ENCODE measurements at places on chromosomes 7 and 10.
A peak's percentile ranks its signal among the peaks of the same experiment; 100 is the strongest.

DNA sequence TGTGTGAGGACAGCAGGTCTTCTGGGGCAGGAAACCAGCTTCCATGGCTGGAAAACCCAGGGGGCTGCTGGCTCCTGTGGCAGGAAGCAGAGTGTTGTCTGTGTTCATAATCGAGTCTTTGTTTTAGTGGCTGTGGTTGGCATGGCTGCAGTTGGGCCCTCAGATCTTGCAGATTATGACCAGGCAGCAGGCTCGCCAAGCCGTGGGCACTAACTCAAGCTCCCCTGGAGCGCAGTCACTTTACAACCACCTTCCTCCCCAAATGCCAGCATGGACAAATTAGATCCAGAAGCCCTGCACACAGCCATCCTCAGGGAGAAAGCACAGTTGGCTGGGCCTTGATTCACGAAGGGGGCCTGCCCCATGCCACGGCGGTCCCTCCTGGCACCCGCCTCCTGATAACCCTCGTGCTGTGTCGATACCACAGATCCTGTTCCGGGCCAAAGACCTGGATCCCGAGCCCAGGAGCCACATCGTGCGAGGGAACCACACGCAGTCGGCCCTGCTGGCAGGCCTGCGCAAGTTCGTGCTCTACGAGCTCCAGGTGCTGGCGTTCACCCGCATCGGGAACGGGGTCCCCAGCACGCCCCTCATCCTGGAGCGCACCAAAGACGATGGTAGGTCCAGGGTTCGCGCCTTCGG lies 552.5 kb upstream of the FOXK1 start:
- DNase-seq = no peak

DNA sequence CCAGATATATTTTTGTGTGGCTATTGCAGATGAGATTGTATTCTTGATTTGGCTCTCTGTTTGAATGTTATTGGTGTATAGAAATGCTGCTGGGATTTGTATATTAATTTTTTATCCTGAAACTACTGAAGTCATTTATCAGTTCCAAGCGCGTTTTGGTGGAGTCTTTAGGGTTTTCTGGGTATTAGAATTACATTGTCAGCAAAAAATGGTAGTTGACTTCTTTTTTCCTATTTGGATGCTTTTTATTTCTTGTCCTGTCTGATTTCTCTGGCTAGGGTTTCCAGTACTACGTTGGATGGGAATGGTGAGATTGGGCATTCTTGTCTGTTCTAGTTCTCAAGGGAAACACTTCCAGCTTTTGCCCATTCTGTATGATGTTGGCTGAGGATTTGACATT lies 415.5 kb upstream of the CHRM2 start:
- DNase-seq = no peak

GRCh38 chr7:5636914-5637313 lies 144.5 kb downstream of the RNF216 start:
- DNase-seq = peak; percentile 93

DNA sequence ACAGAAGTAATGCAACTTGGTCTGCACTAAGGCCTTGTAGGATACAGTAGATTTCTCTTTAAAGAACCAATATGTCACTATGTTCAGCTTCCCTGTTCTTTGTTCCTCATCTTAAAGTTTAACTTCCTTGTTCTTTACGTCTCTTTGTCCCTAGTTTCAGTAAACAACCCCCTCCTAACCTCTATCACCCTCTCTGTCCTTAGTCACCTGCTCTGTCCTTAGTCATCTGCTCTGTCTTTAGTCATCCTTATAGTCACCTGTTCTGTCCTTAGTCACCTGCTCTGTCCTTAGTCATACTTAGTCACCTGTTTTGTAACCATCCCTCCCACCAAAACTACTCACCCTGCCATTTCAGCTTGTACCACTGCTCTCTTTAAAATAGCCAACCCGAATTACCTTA lies 144.6 kb upstream of the TMEM106B start:
- DNase-seq = no peak

DNA sequence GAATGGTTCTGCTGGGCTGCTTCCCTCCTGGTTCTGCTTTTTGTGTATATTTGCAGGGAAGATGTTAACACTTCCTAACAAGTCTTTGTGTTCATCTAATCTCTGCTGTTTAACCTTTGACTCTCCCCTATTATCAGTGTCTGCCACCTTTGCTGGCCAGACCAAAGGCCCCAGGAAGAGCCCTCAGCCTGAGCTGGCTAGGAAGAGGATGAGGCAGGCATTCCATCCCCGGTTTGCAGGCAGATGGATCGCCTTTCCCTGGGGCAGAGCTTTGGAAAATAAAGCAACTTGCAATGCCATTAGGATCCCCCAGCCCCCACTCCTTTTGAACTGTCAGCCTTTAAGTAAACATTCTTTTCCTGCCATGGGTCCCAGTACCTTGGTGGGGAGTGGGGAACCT lies 19.0 kb downstream of the DPCD start:
- no peak for DNase-seq

DNA sequence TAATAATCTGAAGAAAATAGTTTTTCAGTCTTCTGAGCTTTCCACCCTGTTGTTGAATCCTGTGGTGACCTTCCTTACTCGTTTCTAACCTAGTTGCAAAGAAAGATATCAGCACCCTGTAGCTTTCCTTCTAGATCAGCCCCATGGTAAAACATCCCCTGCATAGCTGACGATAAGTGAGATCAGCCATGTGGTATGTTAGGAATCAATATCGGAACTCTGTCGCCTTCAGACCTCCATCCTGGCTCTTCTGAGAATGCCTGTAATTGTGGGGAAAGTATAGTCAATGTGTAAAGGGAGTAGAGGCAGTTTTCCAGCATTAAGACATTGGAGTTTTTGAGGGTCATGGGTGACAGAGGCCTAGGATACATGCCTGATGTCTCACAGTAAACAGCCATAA lies 151.8 kb downstream of the LRRC4 start:
- no peak for DNase-seq

- DNase-seq = peak; percentile 85
These were observed at the start of gene CRPPA for GRCh38 chr7:16421333-16422102. Gene CRPPA (minus strand): TSS chr7:16421538. CDS start chr7:16421322, 216 bp downstream.

DNA sequence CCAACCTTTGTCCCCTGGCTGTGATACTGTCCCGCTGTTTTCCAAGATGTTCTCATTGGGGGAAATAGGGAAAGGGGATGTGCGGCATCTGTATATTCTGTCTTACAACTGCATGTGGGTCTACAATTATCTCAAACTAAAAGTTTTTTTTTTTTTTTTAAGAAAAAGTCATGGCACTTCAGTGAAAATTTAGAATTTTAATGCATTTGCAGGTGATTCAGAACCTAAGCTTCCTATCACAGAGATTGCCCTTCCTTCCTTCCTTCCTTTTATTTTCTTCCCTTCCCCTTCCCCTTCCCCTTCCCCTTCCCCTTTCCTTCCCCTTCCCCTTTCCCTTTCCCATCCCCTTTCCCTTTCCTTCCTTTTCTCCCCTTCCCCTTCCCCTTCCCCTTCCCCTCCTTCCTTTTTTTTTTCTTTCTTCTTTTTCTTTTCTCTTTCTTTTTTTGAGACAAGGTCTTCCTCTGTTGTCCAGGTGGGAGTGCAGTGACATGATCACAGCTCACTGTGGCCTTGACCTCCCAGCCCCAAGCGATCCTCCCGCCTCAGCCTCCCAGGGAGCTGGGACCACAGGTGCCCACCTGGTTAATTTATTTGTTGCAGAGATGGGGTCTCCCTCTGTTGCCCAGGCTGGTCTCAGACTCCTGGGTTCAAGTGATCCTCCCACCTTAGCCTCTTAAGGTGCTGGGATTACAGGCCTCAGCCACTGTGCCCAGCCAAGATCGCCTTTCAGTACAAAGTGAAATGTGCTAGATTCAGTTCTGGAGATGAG lies 32.0 kb downstream of the JAKMIP3 start:
- DNase-seq = no peak

GRCh38 chr7:130324306-130324943 lies 20.2 kb upstream of the CPA5 start:
- DNase-seq = peak; percentile 36

DNA sequence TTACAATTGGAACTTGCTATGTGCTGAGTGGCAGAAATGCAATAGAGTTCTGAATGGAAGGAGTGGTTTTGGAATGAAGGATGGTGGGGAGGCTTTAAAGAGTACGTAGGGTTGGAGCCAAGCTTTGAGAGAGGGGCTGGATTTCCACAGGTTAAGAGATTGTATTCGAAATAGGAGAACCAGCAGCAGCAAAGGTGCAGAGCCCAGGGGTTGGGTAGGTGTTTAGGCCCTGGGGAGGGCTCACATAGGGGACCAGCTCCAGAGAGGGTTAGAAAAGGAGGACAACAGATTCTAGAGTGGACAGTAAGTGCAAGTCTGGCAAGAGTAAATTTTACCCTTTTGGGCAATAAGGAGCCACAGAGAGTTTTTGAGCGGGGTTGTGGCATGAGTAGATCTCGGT lies 297.2 kb downstream of the RPS24 start:
- no peak for DNase-seq

- DNase-seq = no peak
These were observed 22.6 kb upstream of the INPP5A start for GRCh38 chr10:132514821-132515520.

- peak; percentile 36 for DNase-seq
These were observed 83.6 kb downstream of the CD36 start for GRCh38 chr7:80721883-80722615.

GRCh38 chr10:100174699-100175677 lies 10.8 kb downstream of the ERLIN1 start:
- DNase-seq = no peak

DNA sequence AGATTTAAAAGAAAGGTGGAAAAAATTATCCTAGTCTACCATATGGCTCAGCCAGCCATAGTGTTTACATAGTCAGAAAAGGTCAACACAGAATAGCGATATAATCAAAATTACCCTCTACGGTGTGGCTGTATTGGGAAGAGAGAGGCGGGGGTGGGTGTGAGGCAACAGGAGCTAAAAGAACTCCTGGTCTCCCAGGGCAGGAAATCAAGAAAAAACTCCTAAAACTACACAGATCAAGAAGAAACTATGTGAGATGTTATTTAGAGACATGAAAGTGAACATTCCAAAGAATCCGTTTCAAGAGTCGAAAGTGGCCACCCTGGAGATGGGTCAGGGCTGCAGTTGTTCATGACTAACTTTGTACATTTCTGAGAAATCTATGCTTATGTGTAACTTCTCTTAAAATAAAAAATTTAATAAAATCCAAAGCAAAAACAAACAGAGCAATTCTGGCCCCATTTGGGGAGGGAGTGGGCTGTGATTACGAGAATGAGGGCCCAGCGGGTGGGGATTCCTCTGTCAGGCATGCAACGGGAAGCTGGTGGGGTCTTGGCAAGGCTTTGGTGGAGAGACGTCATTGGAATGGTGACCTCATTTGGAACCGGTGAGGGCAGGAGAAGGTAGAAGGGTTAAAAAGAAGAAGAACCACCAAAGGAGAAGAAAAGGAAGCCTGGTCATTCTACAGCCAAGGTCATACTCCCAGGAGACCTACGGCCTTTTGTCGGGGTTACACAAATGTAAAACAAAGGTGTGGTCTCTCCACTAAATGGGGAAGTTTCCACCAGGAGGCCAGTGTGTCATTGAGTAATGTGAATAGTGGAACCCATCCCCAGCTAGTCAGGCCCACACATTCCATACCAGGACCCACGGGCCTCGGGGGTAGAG lies 71.2 kb upstream of the DUSP5 start:
- no peak for DNase-seq

GRCh38 chr10:80173466-80173865 lies 31.9 kb downstream of the ANXA11 start:
- no peak for DNase-seq

Measured in lower leg skin (tissue), 4 donors.